Bronchial smooth muscle cell (primary cell): ENCODE measurements at places on chromosomes 1 and 21. TPM values are rescaled to one million over a fixed set of nuclear protein-coding genes. Genes with fewer than 3 reads are reported as not detected.

CRP gene
- not detected in 2 replicates for total RNA-seq

RPS27 gene
- 1,101 and 2,078 TPM in 2 replicates for total RNA-seq

PPFIA4 gene
- total RNA-seq: 5.5 and 9.4 TPM in 2 replicates

FAM177B gene
- total RNA-seq: not detected in 2 replicates

TDRD5 gene
- not detected in 2 replicates for total RNA-seq

C2CD2 gene
- total RNA-seq: 12.6 and 19.1 TPM in 2 replicates

DENND1B gene
- 4.1 and 6.8 TPM in 2 replicates for total RNA-seq

HUNK gene
- total RNA-seq: under 0.01 TPM in 2 replicates

AMY1A gene
- not detected in 2 replicates for total RNA-seq

LRRIQ3 gene
- 0.77 and 1.1 TPM in 2 replicates for total RNA-seq

OR6N1 gene
- total RNA-seq: not detected in 2 replicates

SPRR2G gene
- total RNA-seq: not detected in 2 replicates

SUCO gene
- 9.9 and 18.1 TPM in 2 replicates for total RNA-seq

SEC22B gene
- total RNA-seq: 39.0 and 56.1 TPM in 2 replicates

BEND5 gene
- not detected in 2 replicates for total RNA-seq

IPO9 gene
- 18.6 and 20.3 TPM in 2 replicates for total RNA-seq

PAPPA2 gene
- 0.47 and 2.8 TPM in 2 replicates for total RNA-seq

RORC gene
- not detected in 2 replicates for total RNA-seq

CD164L2 gene
- total RNA-seq: not detected in 2 replicates

NR0B2 gene
- total RNA-seq: not detected in 2 replicates

VANGL2 gene
- total RNA-seq: under 0.01 TPM in 1 of 2 replicates, not detected in the other
